Ovary (tissue), 10 donors: ENCODE measurements at places on chromosomes 2 and 18. TPM values are rescaled to one million over a fixed set of nuclear protein-coding genes. Genes with fewer than 3 reads are reported as not detected.

- H3K36me3 ChIP-seq, result no peaks in the 10 kb centered on the region
- H3K27ac ChIP-seq, result no peak overlapping the region
Observed at GRCh38 chr2:9972621-9973479, 21.4 kb downstream of the GRHL1 start.

Gene EML4
- total RNA-seq, result 46.5 TPM

Gene KIAA2012
- 0.24 TPM for total RNA-seq

Gene CRYGD
- 5.1 TPM for total RNA-seq
